ENCODE measurements at places on chromosomes 5 and 9.

DNA sequence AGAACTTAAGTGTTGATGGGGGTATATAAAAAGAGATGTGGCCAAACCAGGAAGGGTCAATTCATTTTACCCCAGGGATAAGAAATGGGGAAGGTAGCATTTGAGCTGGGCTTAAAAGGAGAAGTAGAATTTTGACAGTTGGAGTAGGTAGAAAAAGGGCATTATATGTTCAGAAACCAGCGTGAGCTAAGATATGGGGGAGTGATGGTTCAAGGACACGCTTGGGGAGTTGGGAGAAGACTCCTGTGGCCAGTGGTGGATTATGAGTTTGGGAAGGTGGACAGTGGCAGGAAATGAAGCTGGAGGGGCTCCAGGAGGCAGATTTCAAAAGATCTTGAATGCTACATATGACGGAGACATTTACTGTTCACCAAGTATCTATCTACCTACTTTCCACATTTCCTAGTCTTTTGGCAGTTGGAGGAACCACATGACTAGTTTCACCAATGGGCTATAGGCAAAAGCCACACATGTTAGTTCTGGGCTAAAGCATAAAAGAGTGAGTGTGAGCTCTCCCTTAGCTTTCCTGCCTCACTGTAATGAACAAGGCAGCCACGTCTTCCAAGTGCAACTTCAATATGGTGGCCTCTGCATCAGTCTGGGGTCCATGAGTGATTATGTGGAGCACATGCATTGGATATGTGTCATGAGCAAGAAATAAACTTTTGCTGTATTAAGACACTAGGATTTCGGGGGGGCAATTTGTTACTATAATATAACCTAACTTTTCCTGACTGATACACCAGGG lies 15.7 kb upstream of the GSN start:
- no peak for DNase-seq

DNA sequence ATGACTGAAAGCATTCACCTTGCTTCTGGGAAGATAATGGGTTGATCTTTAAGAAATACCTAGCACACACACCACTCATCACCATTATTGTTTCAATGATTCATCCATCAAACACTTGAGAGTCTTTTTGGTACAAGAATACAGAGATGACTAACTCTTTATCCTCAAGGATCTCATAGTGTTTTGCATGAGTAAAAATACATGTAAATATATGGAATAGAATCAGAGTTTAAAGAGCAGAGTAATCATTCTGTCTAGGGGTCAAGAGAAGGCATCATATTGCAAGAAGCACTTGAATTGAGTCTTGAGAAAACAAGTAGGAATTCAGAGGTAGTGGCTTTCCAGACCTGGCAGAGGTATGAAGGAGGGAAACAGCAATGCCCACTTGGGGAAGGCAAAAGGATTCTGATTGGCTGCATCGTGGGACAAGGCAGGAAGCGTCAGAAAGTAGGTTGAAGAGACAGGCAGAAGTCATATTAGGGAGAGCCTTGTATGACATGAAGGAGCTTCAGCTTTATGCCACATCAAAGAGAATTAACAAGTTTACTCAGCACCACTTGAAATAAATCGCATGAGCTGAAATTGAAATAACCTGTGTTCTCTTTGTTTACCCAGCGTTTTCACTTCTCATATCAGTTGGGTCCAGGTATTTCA lies 542.5 kb downstream of the TLE1 start:
- DNase-seq: no peak

GRCh38 chr5:41985945-41986695 lies 61.0 kb downstream of the FBXO4 start:
- no peak for DNase-seq

DNA sequence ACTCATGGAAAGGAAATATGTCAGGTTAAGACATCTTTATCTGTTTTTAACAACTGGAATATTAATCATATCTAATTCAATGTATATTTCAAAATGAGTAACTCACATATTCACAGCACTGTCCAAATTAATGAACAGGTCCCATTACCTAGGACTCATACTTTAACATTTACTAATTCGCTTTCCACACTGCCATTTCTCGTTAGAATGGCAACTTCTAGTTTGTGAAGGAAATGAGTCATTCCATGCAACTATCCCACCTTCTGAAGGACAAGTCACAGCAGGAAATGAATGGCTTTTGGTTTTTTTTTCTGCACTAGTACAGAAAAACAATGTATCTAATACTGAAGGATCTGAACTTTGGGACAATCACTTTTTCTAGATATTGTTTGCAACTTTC lies 24.6 kb upstream of the IFNK start:
- no peak for DNase-seq
